ENCODE measurements at places on chromosomes 1 and 21.
A peak's percentile ranks its signal among the peaks of the same experiment; 100 is the strongest.

DNA sequence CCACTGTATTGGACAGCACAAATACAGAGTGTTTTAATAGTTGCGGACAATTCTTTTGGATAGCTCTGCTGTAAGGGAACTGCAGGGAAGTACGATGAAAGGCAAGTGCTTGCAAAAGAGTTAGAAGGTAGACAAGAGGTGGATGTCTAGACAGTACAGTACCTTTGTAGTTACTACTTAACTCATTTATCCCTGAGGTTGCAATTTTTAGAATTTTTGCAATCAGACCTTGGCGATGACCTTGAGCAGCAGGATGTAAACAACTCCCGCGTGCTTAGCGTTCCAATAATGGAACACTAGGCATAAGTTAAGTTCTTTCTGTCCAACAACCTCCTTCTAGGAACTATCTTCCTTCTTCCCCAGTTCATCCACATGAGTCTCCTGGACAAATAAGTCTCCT, 1.9 kb upstream of the SYT14 start:
- no peaks in the 10 kb centered on the region for H3K36me3 ChIP-seq
- H3K27me3 ChIP-seq: no peaks in the 10 kb centered on the region
- no peak for DNase-seq
- no peak overlapping the region for H3K27ac ChIP-seq
- H3K4me1 ChIP-seq: no peaks in the 10 kb centered on the region

GRCh38 chr1:193553564-193553963, 367.2 kb upstream of the B3GALT2 start:
- no peaks in the 10 kb centered on the region for H3K36me3 ChIP-seq
- H3K4me3 ChIP-seq: no peak overlapping the region
- no peak overlapping the region for H3K27ac ChIP-seq
- no peaks in the 10 kb centered on the region for H3K4me1 ChIP-seq
- DNase-seq: no peak
- H3K27me3 ChIP-seq: no peaks in the 10 kb centered on the region

DNA sequence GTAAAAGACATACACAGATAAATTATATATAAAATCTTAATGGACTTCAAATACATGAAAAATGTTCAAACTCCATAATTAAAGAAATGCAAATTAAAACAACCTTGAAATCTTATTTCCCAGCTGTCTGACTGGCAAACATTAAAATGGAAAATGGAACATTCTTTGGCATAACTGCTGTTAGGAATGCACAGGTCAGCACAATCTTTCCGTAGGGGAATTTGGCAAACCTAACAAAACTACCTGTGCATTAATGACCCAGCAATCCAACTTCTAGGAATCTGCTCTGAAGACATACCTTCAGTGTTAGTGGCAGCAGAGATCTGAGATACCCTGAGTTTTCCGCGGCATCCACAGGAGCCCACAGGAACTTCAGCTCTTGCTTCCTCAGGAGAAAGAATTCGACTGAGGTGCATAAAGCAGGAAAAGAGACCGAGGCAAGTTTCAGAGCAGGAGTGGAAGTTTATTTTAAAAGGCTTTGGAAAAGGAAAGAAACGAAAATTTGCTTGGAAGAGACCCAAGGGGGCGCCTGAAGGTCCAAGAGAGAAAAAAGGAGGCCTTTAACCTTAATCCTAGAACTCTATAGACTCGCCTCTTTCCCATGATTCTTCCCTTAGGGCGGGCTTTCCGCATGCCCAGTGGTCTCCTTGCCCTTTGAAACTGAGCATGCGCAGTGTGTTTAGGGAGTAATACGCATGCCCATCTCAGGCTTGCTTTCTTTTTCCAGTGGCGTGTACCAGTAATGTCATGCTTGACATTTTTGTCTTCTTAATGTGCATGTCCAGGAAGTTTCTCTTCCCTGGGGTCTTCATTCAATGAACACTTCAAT, 24.8 kb downstream of the LYPD8 start:
- H3K27ac ChIP-seq: no peak overlapping the region
- no peaks in the 10 kb centered on the region for H3K36me3 ChIP-seq
- H3K4me1 ChIP-seq: no peaks in the 10 kb centered on the region
- H3K4me3 ChIP-seq: peak overlapping the region; percentile 36
- H3K27me3 ChIP-seq: no peaks in the 10 kb centered on the region

- H3K27me3 ChIP-seq: no peaks in the 10 kb centered on the region
- H3K4me3 ChIP-seq: no peak overlapping the region
- H3K36me3 ChIP-seq: no peaks in the 10 kb centered on the region
- H3K4me1 ChIP-seq: no peaks in the 10 kb centered on the region
- no peak for DNase-seq
These were observed 120.9 kb downstream of the PPIAL4G start for GRCh38 chr1:148362216-148362611.

GRCh38 chr1:202351725-202352124, 3.2 kb downstream of the PPP1R12B start:
- no peaks in the 10 kb centered on the region for H3K36me3 ChIP-seq
- peaks cover 5% of the 10 kb centered on the region for H3K4me1 ChIP-seq
- no peak overlapping the region for H3K27ac ChIP-seq
- H3K27me3 ChIP-seq: no peaks in the 10 kb centered on the region
- no peak overlapping the region for H3K4me3 ChIP-seq

DNA sequence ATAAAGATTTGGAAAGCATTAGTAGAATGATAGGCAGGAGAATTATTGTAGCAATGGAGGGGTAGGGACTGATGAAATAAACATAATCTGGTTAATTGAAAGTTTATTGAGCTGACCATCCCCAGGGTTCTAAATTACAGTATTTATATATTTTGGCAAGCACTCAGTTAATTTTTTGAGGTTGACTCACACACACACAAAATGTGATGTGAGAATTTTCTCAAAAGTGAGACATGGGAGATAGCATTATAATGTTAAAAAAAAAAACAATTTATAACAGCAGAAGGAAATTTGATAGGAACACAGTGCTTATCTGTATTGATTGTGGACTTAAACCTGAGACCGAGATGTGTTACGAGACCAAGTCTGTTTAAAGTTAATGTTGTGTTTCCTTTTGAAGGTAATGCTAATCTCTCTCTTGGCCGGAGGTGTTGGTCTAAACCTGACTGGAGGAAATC, 24.6 kb downstream of the TRIM45 start:
- no peak for DNase-seq
- H3K36me3 ChIP-seq: no peaks in the 10 kb centered on the region
- no peaks in the 10 kb centered on the region for H3K4me1 ChIP-seq
- no peaks in the 10 kb centered on the region for H3K27me3 ChIP-seq
- no peak overlapping the region for H3K4me3 ChIP-seq

DNA sequence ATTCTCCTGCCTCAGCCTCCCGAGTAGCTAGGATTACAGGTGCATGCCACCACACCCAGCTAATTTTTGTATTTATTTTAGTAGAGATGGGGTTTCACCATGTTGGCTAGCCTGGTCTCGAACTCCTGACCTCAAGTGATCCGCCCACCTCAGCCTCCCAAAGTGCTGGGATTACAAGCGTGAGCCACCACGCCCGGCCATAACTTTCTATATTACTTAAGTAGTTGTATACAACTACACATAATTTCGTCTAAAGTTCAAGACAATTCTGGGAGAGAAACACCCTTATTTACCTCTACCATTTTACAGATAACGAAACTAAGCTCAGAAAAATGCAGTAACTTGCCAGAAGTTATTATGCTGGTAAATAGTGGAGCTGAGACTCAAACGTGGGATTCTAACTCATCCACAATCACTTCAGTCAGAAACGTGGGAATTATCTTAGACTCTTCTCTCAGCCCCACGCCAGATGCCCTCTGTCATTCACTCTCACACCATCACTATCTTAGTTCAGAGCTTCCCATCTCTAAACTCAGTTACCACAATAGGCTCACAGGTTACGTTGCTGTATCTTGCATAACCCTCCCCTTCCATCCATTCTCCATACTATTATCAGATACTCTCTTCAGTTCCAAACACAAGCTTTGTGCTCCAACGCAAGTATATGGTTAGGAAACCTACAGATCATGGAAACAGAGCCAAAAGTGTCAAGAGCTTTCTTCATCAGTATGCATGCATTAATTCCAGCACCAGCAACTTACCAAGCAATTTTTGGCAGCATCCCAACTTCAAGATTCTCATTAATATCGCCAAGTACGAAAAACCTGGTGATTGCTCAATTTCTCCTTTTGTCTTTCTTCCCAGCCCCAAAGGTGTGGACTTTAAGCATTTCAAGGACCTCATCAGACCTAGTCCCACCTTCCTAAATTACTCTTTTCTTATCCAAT, 69.3 kb downstream of the RERE start:
- H3K27ac ChIP-seq: no peak overlapping the region
- no peaks in the 10 kb centered on the region for H3K4me1 ChIP-seq
- no peak overlapping the region for H3K4me3 ChIP-seq
- no peak for DNase-seq

GRCh38 chr1:75723989-75724471, 479 bp upstream of the ACADM start:
- H3K4me1 ChIP-seq: peaks cover 19% of the 10 kb centered on the region
- DNase-seq: peak; percentile 89
- H3K27me3 ChIP-seq: no peaks in the 10 kb centered on the region
- peak overlapping the region; percentile 95 for H3K27ac ChIP-seq
- H3K4me3 ChIP-seq: peak overlapping the region; percentile 70

GRCh38 chr21:32403201-32403777, 9.2 kb upstream of the EVA1C start:
- no peaks in the 10 kb centered on the region for H3K36me3 ChIP-seq
- H3K27me3 ChIP-seq: no peaks in the 10 kb centered on the region
- peak; percentile 81 for DNase-seq
- H3K4me1 ChIP-seq: no peaks in the 10 kb centered on the region
- H3K4me3 ChIP-seq: no peak overlapping the region

GRCh38 chr1:154595621-154596020, 12.4 kb downstream of the ADAR start:
- H3K27ac ChIP-seq: no peak overlapping the region
- no peak for DNase-seq
- no peak overlapping the region for H3K4me3 ChIP-seq
- peaks cover 14% of the 10 kb centered on the region for H3K4me1 ChIP-seq
- no peaks in the 10 kb centered on the region for H3K36me3 ChIP-seq

- H3K27me3 ChIP-seq: no peaks in the 10 kb centered on the region
- H3K27ac ChIP-seq: no peak overlapping the region
- H3K36me3 ChIP-seq: no peaks in the 10 kb centered on the region
- no peak overlapping the region for H3K4me3 ChIP-seq
These were observed 1908.7 kb downstream of the MRPL39 start for GRCh38 chr21:23698619-23699018.

- H3K4me1 ChIP-seq: no peaks in the 10 kb centered on the region
- no peaks in the 10 kb centered on the region for H3K27me3 ChIP-seq
These were observed 6.8 kb downstream of the OR10Z1 start for GRCh38 chr1:158611916-158612315.

- H3K36me3 ChIP-seq: no peaks in the 10 kb centered on the region
- no peak overlapping the region for H3K27ac ChIP-seq
- no peaks in the 10 kb centered on the region for H3K4me1 ChIP-seq
- no peaks in the 10 kb centered on the region for H3K27me3 ChIP-seq
These were observed 118.7 kb downstream of the KCNK2 start for GRCh38 chr1:215201283-215201682.

- H3K4me3 ChIP-seq: no peak overlapping the region
- no peak for DNase-seq
- no peak overlapping the region for H3K27ac ChIP-seq
- H3K27me3 ChIP-seq: no peaks in the 10 kb centered on the region
These were observed 44.7 kb upstream of the VAV3 start for GRCh38 chr1:108009603-108010195.

Data from testis (tissue), 5 donors.